ENCODE measurements at places on chromosomes 11 and 22.

DNA sequence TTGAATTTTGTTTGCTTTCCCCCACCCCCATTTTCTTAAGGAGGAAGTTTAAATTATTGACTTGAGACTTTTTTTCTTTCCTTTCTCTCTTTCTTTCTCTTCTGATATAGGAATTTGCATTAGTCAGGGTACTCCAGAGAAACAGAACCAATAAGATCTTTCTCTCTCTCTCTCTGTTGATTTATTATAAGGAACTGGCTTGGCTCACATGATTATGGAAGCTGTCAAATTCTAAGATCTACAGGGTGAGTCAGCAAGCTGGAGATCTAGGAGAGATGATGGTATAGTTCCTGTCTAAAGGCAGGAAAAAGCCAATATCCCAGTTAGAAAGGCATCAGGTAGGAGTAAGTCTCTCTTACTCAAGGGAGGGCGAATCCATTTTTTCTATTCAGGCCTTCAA, 64.0 kb downstream of the CCDC81 start:
- DNase-seq = no peak

DNA sequence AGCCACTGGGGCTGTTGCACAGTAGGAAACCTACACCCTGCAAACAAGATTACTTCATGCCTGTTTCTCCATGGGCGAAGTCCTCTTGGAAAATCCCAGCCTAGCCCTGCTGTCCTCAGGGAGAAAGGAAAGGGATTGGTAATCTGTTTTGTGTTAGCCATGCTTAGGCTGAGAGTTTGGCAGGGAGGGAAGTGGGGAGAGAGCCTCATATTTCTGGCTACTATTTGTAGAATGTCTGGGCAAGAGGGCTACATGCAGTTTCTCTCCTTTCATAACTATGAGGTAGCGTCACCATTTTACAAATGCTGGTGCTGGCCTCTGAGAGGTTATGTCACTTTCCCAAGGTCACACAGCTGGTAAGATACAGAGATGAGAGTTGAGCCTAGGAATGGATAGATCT, 737 bp upstream of the MFRP start:
- DNase-seq = no peak

DNA sequence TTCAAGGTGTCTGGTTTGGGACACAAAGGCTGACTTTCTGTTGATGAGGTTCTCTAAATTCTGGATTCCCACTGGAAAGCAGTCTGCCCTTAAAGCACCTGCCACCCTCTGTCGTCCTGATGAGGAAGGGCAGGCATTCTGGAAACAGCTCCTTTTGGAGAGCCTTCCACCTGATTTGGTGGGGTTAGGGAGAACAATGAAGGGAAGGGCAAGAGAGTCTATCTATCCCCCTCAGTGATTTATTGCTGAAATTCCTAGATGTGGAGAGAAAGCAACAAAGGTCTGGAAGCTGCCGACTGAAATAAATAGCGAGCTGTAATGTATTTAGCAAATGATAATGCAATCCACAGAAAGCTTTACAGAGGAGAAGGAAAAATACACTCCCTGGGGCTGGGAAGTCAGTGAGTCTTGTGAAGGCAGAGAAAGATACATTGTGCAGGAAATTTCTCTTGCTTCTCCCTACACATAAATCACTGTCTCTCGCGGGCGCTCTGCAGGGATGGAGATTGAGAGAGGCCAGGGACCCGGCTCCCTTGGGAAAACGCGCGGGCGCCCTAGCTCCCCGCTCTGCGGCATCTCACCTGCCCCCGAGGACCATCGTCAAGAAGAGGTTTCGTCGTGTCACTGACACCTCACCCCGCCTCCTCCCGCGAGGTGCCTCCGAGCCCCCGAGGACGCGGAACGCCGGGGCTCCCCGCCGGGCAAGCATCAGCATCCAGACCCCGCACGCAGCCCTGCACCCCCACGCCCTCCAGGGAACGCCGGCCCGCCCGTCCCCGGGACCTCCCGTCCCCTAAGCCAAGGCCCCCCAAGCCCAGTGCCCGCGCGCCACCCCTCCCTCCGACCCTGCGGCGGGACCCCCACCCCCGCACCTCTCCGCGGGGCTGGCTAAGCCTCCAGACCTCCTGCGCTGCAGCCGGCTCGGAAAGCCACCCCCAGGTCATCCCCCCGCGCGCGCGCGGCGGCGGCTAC, 673 bp downstream of the CDON start:
- no peak for DNase-seq

DNA sequence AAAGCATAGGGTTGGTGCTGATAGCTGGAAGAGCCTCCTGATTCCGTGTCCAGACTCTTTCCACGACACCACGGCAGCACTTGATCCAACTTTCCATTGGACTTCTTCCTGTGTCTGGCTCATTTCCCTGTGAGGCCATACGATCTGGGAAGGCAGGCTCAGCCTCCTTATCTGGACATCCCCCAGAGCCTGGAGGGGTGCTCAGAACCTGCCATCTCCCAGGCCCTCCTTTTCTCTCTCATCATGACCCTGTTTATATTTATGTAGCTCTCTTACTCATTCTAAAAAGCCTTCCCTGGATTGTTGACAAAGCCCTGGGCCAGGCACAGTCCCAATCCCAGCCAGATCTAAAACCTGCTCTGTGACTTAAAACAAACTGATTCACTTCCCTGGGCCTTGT, 7.8 kb upstream of the BCL9L start:
- no peak for DNase-seq

DNA sequence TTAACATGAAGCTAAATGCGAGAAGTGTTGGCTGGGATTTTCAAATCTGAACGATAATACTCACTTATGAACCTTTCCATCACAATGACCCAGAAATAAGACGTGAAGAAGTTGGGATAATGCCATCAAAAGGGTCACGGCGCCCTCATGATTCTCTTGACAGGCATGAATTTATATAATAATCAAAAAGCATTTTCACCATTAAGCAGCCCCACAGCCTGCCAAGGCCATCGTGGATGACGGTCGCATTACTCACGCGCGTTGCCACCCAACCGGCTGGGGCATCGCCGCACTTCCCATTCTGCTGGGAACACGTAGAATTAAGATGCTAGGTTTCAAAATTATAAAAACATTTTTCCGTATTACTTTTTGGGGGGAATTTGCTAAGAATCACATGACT, 18.9 kb upstream of the GAL start:
- no peak for DNase-seq

DNA sequence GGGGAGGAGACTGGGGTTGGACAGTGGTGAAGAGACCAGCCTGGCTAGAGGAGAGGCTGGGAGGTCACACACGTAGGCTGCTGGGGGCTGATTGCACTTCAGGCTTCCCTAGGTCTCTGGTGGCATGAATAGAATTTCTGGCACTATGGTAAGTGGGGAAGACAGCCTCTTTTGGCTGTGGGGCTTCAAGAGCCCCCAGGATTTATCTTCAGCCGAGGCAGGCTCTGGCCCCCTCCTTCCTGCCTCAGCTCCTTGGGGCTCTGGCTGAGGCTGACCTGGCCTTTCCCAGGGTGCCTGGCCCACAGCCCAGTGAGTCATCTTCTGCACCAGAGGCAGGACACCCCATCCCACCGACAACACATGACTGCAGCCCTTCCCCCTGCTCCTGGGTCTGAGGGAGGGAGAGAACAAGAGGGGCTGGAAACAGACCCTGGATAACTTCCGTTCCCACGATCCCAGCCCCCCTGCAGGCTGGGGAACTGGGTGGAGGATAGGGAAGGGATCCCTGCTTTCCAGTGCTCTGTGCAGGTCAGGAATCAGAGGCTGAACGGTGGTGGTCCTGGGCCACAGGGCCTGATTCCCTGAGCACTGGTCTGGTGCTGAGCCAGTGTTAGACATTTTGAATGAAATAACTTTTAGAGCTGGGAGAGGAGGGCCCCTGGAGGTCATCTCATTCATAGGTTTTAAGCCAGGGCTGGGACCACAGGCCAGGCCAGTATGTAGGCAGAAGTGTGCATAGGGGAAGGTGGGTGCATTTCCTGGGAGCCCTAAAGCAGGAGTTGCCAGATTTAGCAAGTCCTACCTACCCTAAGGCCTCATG, 26.5 kb downstream of the ARHGEF17 start:
- no peak for DNase-seq

DNA sequence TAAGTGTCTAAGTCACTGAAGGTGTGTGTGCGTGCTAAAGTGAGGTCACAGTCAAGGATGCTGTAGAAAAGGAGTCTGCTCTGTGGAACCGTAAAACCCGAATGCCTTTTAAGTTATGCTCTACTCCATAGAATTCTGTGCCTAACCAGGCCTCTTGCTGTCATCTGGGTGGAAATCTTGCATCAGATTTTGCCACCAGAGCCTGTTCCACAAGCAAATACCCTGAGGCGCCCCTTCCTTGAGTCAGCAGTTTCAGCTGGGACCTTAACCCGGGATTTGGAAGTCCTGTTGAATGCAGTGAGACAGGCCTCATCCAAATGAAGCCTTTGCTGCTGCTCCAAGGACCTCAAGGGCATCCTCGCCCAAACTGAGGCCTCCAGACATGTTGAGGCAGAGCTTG, 109.8 kb downstream of the WNT11 start:
- no peak for DNase-seq

DNA sequence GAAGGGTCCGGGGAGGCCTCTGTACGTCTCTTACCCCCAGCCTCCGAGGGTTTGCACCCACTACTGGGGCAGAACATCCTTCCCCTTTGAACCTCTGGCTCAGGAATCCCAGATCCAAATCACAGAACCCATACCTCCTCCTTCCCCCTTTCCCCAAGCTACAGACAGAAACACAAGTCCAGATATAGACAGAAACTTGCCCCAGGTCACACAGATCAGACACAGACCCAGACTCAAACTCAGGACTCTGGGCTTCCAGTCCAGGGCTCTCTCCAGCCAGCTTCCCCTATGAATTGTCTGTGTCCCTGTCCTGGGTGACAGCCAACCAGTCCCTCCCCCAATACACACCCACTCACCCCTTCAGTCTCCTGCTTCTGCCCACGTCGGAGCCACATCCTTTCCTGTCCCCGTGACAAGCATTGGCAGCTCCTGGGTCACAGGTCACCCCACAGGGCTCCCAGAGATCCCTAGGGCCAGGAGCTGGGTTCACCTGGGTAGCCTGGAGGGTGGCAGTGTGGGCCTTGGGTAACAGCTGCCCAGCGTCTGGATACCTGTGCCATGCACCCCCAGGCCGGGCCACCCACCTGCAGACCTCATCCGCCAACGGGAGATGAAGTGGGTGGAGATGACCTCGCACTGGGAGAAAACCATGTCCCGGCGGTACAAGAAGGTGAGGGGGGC, 772 bp downstream of the TBC1D10C start:
- no peak for DNase-seq

DNA sequence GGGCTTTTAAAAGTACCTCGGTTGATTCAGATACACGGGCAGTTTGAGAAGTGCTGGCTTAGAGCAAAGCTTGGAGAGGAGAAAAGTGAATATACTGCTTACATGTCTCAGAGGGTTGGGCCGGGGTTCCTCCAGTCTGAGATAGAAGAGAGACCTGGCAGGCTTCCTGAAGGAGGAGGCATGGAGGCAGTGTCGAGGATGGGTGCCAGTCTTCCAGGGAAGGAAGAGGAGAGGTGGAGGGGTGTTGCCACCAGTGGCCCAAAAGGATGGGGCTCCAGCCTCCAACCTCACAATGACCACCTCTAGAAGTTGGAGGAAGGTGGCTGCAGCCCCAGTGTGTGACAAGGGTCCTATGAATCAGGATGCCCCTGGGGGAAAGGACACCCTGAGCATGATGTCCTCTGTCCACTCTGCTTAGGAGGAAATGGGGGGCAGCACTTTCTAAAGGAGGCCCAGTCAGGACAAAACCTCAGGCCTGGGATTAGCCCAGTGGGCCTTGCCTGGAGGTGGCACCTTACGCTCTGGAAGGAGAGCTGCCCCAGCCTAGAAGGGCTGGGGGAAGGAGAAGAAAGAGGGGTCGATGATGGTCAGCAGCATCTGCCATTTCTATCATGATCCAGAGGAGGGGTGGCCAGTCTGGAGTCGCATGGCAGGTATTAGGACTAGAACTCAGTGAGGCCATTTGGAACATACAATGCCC, 65.2 kb downstream of the CD82 start:
- no peak for DNase-seq

DNA sequence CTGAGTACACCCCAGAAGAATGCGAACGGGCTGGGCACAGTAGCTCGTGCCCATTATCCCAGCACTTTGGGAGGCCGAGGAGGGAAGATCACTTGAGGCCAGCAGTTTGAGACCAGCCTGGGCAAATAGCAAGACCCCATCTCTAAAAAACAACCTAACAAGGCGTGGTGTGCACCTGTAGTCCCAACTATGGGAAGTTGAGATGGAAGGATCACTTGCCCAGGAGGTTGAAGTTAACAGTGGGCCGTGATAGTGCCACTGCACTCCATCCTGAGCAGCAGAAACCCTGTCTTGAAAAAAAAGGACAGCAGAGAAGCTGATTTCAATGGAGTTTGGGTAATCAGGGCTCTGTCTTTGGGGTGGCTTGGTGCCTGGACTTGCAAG, 3.3 kb downstream of the RPLP2 start:
- DNase-seq = no peak
